Transverse colon (tissue), 4 donors: ENCODE measurements at places on chromosomes 2 and 18. TPM values are rescaled to one million over a fixed set of nuclear protein-coding genes. Genes with fewer than 3 reads are reported as not detected.

DNA sequence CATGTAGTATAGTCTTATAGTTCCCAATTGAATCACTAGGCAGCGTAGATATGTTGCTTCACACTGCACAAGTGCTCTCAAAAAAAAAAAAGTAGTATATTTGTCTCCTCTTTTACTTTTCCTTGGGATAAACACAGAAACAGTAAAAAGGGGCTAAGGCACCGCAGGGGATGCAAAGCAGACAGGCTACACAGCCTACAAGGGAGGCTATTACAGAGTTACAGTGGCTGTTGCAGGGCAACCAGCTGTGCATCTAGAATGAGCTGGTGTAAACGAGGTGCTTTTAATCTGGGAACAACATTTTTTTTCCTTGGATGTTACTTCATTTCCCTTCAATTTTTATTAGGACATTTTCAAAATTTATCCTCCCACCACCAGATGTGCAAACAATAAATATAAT, 1934.7 kb upstream of the CELF4 start:
- DNase-seq = no peak

GRCh38 chr2:225041851-225042799, at the start of gene DOCK10:
DOCK10 (minus strand) TSS chr2:225042468; CDS start chr2:225042374, 94 bp downstream.
- DNase-seq = peak; percentile 24

DNA sequence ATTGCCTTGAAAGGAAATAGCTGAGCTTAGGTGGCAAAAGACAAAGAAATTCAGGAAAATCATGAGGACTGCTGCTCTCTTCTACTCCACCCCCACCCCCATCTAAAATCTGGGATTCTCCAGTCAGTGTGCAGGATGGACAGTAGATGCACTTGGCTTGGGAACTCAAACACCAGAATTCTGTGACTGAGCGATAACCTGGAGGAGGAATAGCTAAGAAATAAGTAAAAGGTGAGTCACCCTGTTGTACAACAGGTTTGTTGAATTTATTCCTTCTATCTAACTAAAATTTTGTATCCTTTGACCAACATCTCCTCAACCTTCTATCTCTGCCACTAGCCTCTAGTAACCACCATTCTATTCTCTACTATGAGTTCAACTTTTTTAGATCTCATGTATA, 1029.9 kb upstream of the ACVR2A start:
- DNase-seq = no peak

GRCh38 chr2:63764630-63765029, 77.1 kb upstream of the UGP2 start:
- DNase-seq = no peak

DNA sequence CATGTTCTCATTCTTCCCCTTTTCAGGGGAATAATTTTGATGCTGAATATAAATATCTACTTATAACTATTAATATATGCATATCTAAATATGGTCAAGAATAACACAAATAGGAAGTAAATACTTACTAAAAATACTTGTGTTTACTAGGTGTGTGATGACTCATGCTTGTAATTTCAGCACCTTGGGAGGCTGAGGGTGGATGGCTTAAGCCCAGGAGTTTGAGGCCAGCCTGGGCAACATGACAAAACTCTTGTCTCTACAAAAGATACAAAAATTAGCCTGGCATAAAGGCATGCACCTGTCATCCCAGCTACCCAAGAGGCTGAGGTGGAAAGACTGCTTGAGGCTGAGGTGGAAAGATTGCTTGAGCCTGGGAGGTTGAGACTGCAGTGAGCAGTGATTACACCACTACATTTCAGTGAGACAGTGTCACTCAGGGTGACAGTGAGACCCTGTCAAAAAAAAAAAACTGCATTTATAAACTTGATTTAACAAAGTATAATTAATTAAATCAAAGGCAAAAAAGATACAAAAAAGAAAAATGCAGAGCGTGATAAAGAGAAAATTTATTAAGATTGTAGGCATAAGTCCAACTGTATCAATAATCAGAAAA, 703.1 kb upstream of the VRK2 start:
- DNase-seq = no peak

DNA sequence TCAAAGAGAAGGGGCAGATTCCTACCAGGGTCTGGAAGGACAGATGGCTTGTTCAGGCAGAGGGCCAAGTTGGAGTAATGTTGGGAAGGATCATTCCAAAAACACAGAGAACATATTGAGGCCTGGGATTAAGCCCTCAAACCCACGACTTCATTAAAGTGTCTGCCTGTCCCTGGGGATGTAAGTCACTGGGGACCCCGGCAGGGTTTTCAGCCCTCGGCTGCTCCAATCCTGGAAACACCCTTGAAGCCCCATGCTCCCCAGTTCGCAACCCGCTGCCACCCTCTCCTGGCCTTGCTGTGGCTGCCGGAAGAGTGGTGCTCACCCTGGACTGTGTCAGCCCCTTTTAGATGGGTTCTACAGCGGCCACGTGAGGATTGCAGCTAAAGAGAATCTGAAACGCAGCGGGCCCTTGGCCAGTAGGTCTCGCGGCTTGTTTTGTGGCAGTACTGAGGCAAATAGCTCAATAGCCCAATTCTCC, 79.9 kb downstream of the EPAS1 start:
- DNase-seq = no peak

GRCh38 chr2:15595342-15595905, 3.8 kb downstream of the DDX1 start:
- DNase-seq = no peak

GRCh38 chr2:120470041-120470965, 124.4 kb downstream of the INHBB start:
- DNase-seq = peak; percentile 56

- no peak for DNase-seq
These were observed 66.0 kb downstream of the TTC32 start for GRCh38 chr2:19835781-19836281.

GRCh38 chr2:191912764-191913163, 65.9 kb upstream of the CAVIN2 start:
- DNase-seq = no peak

DNA sequence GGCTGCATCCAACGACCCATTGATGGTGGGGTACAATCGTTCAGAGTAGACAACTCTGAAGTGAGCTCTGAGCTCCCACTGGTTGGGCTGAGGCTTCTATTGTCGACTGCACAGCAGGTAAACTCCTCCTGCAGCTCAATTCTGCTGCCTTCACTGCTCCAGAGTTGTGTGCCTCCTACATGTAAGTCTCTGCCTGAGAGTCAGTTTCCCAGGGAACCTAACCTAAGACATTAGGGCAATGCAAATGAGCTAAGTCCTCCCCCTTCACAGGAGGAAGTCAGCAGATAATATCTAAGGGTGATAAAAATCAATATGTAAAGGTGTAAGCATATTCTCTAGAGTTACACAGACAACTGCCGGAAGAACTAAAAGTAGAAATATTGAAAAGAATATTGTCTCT, 22.5 kb upstream of the ACYP2 start:
- no peak for DNase-seq

DNA sequence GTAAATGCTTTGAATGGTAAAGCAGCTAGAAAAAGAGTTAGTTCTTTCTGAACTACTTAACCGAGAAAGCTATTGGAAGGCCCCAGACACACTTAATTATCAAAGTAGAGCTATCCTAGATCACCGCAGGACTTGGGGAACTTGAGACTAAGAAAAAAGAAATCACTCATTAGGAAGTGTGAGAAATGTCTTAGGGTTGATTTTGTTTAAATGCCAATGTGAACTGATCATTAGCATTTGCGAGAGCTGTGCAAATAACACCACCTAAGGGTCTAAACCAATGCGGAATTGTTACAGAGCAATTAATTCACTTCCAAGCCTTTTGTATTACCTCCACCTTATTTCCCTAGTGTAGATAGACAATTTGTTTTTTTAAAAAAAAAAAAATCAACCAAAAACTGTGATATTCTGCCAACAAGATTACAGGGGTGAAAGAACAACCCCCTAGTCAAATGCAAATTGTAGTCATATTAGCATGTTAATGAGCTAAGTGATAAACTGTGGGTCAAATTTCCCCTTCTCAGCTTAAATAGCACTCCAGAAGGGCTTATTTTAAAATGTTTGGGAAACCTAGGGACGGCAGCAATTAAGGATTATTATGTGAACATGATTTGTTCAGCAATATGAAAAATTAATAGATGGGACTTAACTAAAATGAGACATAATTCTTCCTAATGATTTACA, 246.2 kb upstream of the STON1 start:
- no peak for DNase-seq

- no peak for DNase-seq
These were observed 22.6 kb upstream of the TMEM214 start for GRCh38 chr2:27010139-27010538.

- DNase-seq = no peak
These were observed 23.4 kb upstream of the LRRC30 start for GRCh38 chr18:7207366-7207915.

DNA sequence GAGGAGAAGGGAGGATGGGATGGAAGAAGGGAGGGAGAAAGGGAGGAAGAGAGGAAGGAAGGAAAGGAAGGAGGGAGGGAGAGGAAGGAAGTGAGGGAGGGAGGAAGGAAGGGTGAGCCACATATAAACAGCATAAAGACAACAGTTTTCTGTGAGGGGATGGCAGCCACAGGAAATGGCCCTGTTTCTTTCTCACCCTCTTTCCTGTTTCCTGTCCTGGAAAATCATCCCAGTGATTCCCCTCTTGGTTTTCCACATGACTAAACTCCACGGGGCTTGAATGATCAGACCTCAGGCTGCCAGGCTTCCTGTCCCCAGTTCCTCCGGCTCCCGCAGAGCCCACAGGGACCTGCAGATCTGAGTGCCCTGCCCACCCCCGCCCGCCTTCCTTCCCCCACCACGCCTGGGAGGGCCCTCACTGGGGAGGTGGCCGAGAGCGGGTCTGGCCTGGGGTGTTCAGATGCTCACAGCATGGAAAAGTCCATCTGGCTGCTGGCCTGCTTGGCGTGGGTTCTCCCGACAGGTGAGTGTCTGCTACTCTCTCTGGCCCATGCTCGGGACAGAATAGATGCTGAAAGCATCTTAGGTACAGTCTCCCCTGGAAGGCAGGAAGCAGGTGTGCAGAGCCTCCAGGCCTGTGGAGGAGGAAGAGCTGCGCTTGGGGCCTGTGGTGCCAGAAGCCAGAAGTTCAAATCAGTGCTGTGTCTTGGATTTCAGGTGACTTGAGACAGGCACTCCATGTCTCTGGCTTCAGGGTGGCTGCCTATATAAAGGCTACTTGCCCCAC, at the start of gene SIGLEC15:
TSS of gene SIGLEC15 (plus strand) at position 418 of the 787 bp plus-strand sequence. CDS start at position 472, 54 bp downstream.
- DNase-seq = no peak

DNA sequence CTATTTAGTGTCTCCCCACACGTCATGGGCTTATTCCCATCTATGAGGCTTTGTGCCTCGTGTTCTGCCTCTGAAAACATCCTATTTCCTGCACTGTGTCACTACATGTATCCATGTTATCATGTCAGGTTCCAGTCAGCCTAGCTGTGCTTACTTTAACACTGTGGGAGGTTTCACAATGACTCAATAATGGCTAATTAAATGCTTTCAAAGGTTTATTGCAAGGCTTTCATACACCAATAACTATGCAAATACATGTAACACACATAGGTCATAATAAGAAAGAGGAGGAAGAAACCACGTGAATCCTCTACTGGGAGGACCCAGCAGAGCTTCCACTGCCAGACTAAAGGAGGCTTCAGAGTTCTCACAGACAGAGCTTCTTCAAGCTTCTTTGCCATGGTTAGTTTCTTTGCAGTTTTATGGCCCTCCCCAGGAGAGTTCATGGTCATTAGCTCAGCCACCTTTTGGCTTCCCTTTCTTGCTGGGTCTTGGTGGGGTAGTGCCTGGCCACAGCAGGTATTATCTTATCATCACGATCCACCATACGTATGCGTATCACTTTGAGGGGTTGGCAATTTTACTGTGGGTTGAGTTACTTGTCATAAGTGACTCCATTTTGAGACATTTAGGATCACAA, 5.1 kb upstream of the COLEC12 start:
- no peak for DNase-seq

GRCh38 chr18:48913201-48913600, 37.6 kb downstream of the SMAD7 start:
- no peak for DNase-seq

EVX2 gene
- total RNA-seq = not detected

SERPINB2 gene
- total RNA-seq = not detected

SLC5A7 gene
- total RNA-seq = 0.41 TPM

CXCR1 gene
- total RNA-seq = not detected

ECEL1 gene
- total RNA-seq = not detected

TUBB8B gene
- not detected for total RNA-seq

PROKR1 gene
- total RNA-seq = not detected

DSC2 gene
- total RNA-seq = 113 TPM

LHCGR gene
- not detected for total RNA-seq

MAP2 gene
- 3.2 TPM for total RNA-seq
